ENCODE measurements at places on chromosomes 1 and 21. TPM values are rescaled to one million over a fixed set of nuclear protein-coding genes. Genes with fewer than 3 reads are reported as not detected.

DNA sequence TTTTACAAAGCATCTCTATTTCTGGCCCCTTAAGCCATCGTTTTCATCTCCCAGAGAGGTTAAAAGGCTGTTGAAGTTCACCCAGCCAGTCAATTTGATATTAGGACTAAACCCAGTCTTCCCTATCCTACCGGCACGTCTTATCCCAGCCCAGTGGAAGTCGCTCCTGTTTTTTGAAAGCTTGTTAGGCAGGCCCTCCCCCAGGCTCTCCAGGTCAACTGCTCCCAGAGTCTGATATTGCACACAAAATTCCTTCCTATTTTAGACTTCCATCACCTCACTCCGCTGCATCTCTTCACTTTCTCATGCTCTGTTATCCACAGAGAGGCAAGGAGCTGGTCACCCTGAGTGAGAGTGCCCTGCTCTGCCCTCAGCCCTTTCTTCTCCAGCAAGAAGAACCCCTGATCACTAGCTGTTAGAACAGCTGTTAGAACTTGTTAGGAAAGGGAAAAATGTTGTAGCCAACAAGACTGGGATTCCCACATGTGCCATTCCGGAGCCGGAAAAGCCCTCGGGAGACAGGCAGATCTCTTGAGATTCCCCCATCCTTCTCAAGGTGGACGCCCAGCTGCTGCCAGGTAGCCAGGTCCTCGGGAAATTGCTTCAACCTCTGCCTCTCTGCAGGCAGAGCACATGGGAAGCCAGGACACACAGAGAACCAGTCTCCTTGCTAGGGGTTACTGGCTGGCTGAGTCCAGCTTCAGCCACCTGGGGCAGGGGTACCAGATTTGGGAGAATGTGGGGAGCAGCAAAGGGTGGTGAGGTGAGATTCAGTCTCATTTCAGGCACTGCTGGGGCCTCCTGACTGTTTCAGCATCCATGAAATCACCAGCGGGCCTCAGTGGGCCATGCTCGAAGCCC lies 25.7 kb downstream of the PLXNA2 start:
- peaks cover 38% of the 10 kb centered on the region for H3K4me1 ChIP-seq
- H3K36me3 ChIP-seq = peaks cover 26% of the 10 kb centered on the region
- H3K4me3 ChIP-seq = no peak overlapping the region
- no peak for DNase-seq
- peak overlapping the region; percentile 94 for H3K27ac ChIP-seq

DNA sequence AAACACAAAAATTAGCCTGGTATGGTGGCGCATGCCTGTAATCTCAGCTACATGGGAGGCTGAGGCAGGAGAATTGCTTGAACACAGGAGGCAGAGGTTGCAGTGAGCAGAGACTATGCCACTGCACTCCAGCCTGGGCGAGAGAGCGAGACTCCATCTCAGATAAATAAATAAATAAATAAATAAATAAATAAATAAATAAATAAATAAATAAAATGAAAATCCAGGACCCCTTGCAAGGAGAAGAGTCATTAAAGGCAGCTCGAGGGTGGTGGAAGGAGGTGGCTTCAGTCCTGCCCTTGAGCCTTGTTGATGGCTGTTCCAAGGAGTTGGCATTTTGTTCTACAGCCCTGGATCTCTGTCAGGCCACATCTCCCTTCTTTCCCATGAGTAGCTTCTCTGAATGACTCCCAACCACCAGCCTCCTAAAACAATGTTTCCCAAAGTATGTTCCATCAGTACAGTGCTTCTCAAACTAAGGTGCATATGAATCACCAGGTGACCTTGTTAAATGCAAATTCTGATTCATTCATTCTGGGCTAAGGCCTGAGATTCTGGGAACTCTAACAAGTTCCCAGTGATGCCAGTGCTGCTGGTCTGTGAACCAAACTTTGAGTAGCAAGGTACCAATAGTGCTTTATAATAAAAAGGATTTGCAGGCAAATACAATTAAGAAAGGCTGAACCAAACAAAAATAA lies 99.0 kb downstream of the KCNN3 start:
- DNase-seq = no peak
- H3K27ac ChIP-seq = no peak overlapping the region
- peaks cover under 1% of the 10 kb centered on the region for H3K27me3 ChIP-seq
- H3K4me1 ChIP-seq = peaks cover 14% of the 10 kb centered on the region
- H3K36me3 ChIP-seq = no peaks in the 10 kb centered on the region

GRCh38 chr1:24898909-24899439 lies 31.1 kb downstream of the RUNX3 start:
- H3K36me3 ChIP-seq = no peaks in the 10 kb centered on the region
- peak overlapping the region; percentile 27 for H3K27ac ChIP-seq
- no peak overlapping the region for H3K4me3 ChIP-seq
- DNase-seq = no peak

GRCh38 chr1:15445390-15446122 lies 7.3 kb downstream of the CTRC start:
- no peak for DNase-seq
- H3K27me3 ChIP-seq = no peaks in the 10 kb centered on the region
- H3K4me1 ChIP-seq = no peaks in the 10 kb centered on the region

DNA sequence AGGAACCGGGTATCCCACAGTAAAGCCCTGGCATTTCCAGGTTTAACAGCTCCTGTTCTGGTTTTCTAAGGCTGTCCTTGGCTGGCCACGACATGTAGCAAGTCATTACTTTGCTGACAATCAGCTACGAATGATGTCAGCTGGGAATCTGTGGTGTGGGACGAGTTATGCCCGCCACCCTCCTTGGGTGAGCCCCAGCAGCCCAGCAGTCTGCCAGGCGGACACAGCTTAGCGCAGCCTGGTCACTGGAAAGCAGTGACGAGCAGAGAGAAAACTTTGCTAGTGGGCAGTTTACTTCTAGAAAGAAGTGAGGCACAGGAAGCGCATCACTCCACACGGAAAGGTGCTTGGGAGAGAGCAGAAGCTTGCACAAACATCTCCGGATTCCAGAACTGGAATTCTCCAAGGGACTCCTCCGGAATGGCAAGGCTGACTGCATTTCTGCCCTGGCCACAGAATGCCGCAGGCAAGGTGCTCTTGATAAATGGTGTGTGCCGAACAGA lies 15.5 kb upstream of the ZNF436 start:
- peaks cover 4% of the 10 kb centered on the region for H3K27me3 ChIP-seq
- no peaks in the 10 kb centered on the region for H3K36me3 ChIP-seq
- no peak for DNase-seq

DNA sequence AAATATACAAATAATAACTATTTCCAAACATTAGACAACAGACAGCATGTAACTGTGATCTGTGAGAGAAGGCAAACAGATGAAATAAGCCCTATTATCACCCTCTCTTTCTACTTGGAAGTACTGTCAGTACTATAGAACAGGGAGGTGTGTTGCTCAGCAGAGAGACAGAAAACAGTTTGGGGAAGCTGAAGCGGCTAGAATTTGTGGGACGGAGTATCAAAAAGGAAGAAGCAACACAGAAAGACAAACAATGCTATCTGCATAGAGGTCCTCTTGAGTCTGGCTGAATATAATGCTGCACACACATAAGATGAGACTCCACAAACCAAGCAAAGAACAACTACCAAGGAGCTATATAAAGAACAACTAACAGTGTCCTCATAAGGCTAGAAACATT lies 59.4 kb downstream of the ZZZ3 start:
- peaks cover 31% of the 10 kb centered on the region for H3K36me3 ChIP-seq
- no peaks in the 10 kb centered on the region for H3K27me3 ChIP-seq

- no peak overlapping the region for H3K27ac ChIP-seq
- no peak for DNase-seq
- H3K4me1 ChIP-seq = no peaks in the 10 kb centered on the region
- no peaks in the 10 kb centered on the region for H3K27me3 ChIP-seq
- no peak overlapping the region for H3K4me3 ChIP-seq
- peaks cover 5% of the 10 kb centered on the region for H3K36me3 ChIP-seq
Observed at GRCh38 chr1:45037456-45037855, 25.4 kb downstream of the UROD start.

DNA sequence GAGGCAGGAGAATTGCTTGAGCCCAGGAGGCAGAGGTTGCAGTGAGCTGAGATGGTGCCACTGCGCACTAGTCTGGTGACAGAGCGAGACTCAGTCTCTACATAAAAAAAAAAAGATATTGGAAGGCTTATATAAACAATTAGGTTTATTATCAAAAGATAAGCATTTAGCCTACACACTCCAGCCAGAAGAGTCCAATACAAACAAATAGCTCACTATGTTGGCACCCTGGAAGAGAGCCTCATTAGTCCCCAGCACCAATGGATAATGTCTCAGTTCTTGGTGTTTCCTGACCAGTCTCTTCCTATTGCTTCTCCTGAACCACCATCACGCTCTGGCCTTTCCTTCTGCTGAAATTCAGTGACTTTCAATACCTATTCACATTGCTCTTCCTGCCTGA lies 48.6 kb upstream of the ATP1A1 start:
- H3K4me1 ChIP-seq = peaks cover 14% of the 10 kb centered on the region
- H3K27me3 ChIP-seq = no peaks in the 10 kb centered on the region
- DNase-seq = no peak
- H3K36me3 ChIP-seq = no peaks in the 10 kb centered on the region

- peaks cover 25% of the 10 kb centered on the region for H3K4me1 ChIP-seq
- peak overlapping the region; percentile 95 for H3K4me3 ChIP-seq
- no peak for DNase-seq
- peaks cover 4% of the 10 kb centered on the region for H3K27me3 ChIP-seq
Observed at GRCh38 chr1:41240781-41241353, 1.2 kb downstream of the SCMH1 start.

GRCh38 chr1:100658716-100659026 lies 60.9 kb upstream of the VCAM1 start:
- no peak overlapping the region for H3K4me3 ChIP-seq
- H3K27ac ChIP-seq = no peak overlapping the region
- no peaks in the 10 kb centered on the region for H3K36me3 ChIP-seq

DNA sequence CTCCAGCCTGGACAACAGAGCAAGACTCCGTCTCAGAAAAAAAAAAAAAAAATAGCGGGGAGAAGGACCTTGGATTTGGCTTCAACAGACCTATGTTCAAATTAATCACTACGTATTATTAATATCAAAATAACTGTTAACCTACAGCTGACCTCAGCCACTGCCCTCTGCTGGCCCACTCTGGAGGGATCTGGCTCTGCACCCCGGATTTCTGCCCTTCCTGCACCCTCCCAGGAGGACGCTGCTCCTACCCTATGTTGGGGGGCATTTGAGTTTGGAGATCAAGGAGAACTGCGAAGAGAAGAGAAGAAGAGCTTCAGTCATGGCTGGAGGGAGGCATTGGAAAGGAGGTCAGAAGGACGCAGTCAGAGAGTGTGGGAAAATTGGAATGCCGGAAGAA lies 96.7 kb downstream of the PSMG1 start:
- H3K36me3 ChIP-seq = no peaks in the 10 kb centered on the region
- no peak for DNase-seq
- H3K4me3 ChIP-seq = peak overlapping the region; percentile 75
- H3K27me3 ChIP-seq = peaks cover 42% of the 10 kb centered on the region
- peaks cover 35% of the 10 kb centered on the region for H3K4me1 ChIP-seq

DNA sequence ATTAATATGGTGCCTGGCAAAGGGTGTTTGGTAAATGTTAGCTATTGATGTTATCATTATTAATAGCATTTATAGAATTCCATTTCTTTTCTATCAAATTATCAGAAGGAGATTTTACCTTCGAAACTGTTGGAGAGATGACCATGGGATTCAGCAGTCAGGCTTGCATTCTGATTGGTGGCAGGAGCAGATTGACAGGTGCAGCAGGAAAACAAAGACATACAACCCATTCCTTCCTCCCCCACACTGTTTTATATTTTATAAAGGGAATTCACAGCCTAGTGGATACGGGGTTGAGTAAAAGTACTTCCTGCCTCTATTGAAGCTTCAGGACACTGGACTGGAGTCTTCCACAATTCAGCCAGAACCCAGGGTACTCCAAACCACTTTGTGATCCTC lies 55.1 kb upstream of the SYT14 start:
- DNase-seq = no peak
- peaks cover 16% of the 10 kb centered on the region for H3K4me1 ChIP-seq
- H3K27ac ChIP-seq = no peak overlapping the region
- H3K4me3 ChIP-seq = no peak overlapping the region
- no peaks in the 10 kb centered on the region for H3K36me3 ChIP-seq

- no peaks in the 10 kb centered on the region for H3K4me1 ChIP-seq
- peaks cover 20% of the 10 kb centered on the region for H3K27me3 ChIP-seq
- no peak overlapping the region for H3K4me3 ChIP-seq
Observed at GRCh38 chr1:207992677-207993236, 81.8 kb upstream of the CD34 start.

CNR2 gene
- not detected for total RNA-seq

ZNF326 gene
- total RNA-seq = 43.8 TPM

Data from neural crest cell (in vitro differentiated cells).